ENCODE measurements at places on chromosomes 5 and 9. TPM values are rescaled to one million over a fixed set of nuclear protein-coding genes. Genes with fewer than 3 reads are reported as not detected.

DNA sequence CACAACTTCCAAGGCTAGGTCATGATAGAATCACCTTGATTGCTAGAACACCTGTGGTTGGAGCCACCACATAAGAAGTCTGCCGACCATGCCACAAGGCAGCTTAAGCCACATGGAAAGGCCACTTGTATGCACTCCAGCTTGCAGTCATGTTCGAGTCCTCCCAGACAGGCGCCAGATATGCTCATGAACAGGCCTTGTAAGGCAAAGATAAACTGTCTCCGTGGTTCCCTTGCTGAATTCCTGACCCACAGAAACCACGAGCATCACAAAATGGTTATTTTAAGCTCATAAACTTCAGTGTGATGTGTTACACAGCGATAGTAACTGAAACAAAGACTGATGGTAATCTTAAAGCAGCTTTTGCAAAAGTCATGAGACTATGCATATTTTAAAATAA is 188.4 kb upstream of the DAPK1 start:
- no peak for DNase-seq

DNA sequence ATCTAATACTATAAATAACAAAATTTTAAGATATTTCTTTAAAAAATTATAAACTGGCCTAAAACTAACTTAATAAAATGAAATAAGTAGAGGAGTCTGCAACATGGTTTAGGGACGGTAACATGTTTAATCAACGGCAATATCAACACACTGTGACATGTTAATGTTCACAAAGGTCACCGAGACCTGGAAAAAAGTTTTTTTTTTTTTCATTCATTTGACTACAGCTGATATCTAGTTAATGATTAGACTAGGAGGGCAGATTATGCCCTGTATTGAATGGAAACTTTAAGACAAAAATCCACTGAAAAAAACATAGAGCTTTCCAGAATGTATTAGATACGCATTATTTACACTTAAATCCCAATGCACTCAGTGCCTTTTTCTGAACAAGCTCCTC is 67.0 kb upstream of the CDK5RAP2 start:
- no peak for DNase-seq

DNA sequence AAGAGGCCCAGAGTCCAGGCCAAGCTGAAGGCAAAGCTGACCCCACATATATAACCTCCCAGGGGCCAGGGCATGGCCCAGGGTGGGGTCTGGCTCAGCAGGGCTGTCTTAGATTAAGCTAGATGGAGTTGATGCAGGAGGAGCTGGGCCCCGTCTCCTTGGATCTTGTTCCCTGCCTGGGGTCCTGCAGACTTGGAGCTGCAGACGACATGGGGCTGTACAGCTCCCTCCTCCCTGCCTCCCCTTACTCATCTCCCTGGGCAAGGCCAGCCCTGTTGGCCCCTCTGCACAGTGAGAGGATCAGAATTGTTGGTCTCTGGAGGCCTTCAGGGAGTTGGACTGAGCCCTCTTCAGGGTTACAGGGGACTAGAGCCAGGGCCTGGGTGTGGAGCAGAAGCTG is 134.9 kb downstream of the RGS3 start:
- no peak for DNase-seq

DNA sequence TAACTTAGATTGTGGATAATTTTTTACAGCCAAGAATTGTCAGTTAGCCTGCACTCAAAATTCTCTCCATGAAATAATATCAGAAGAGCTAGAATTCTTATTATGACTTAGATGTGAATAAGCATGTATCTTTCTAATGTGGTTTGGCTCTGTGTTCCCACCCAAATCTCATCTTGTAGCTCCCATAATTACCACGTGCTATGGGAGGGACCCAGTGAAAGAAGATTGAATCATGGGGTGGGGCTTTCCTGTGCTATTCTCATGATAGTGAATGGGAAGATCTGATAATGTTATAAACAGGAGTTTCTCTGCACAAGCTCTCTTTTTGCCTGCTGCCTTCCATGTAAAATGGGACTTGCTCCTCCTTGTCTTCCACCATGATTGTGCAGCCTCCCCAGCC is 176.8 kb downstream of the MAT2B start:
- no peak for DNase-seq

DNA sequence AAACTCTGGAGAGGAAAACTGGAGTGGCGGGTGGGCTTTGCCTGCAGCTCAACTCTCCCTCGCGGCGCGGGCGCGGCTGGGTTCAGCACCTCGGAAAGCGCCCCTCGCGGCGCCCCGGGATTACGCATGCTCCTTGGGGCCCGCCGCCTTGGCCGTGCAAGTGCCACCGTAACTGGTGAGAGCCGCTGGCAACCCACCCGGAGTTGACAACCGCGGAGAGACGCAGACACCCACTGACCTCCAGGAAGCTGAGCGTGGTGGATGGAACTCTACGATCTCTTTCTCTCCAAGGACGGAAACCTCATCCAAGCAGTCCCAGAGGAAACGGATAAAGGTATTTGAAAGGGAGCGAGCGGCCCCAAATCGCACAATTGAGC is 194 bp upstream of the RXFP3 start:
- peak; percentile 62 for DNase-seq

DNA sequence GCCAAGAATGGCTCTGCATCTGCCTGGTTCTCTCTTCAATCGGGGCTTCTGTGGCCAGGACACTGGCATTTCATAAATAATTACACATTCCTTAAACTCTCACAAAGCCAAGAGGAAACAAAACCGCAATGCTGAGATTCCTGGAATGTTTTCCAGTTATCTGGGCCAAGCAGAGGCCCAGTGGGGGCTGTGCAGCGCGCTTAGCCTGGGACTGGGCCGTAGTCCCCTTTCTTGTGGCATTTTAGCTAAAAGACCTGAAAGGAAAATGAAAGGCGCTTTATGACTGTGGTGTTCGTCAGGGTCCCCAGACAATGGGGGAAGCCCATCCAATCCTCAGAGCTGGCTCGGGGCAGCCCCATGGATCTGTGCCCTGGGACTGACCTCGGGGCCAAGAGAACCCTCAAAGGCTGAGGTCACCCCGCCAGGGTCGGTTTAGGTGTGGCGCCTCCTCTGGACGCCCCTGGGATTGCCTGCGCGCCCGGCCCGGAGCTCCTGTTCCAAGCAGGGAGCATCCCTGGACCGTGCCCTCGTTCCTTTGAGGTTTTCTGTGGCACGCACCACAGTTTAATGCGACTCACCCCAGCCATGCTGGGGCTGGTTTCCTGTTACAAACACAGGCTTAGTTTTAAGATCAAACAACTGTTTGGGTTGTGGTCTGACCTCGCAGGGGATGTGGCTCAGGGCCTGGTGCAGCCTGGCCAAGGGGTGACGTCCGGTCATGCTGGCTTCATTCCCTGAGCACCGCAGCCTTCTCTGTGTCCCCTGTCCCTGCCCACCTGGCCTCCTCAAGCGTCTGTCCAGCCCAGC is 51.5 kb upstream of the NKD2 start:
- DNase-seq = peak; percentile 88

DNA sequence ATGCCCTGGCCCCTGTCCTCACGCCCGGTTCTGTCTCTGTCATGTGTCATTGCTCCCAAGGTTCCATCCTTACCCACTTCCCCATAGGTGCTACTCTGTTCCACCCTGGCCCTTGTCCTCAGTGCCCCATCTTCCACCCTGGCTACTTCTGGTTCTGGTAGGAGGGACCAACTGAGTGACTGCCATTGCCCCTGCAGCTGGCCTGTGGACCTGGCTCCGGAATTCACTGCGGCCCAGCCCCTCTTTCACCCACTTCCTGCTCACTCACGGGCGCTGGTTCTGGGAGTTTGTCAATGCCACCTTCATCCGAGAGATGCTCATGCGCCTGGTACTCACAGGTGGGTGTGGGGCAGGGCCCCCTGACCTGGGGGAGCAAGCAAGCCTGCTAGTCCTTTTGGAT is 7.4 kb downstream of the PTGS1 start:
- no peak for DNase-seq

DNA sequence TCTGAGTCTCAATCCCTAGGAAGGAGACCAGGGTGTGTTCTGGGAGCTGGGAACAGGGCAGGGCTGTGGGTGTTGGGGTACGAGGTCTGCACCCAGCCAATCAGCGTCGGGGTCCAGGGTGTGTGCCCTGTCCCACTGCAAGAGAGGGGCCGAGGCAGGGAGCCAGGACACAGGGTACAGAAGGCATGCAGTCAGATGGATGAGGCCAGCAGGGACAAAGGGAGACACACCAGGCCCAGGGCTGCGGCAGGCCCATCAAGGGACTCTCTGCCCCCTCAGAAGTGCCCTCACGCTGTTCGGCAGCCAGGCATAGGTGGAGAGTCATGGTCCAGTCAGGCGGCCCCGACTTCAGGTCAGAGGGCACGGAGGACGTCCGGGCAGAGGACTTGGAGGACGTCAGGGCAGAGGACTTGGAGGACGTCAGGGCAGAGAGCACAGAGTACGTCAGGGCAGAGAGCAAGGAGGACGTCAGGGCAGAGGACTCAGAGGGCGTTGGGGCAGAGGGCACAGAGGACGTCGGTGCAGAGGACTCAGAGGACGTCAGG is 28.8 kb upstream of the ADAMTS2 start:
- DNase-seq = no peak

DNA sequence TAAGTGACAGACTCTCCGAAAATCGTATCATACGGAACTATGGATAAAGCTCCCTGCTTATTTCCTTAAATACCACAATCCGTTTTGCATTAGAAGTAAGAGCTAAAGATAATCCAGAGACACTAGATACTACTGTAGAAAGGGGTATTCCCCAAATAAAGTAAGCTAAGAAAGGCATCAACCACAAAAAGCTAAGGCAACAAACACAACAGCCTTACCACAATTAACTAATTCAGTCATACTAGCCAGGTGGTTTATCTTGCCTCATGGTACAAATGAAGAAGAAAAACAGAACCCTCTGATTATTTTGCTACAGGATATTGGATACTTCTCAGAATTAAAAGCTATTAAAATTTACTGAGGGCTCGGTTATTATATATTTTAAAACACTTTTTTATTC is 14.1 kb downstream of the ERP44 start:
- no peak for DNase-seq

The IFNK gene
- total RNA-seq = not detected

The TJP2 gene
- total RNA-seq = 17.6 TPM

The PCDHA9 gene
- total RNA-seq = not detected

Measured in activated CD8-positive, alpha-beta memory T cell treated with anti-CD3 and anti-CD28 coated beads, Interleukin-2, amount 10 ng/mL, durations not matched to agents 7 days and 5 days (primary cell).